ENCODE measurements at places on chromosomes 2 and 18.

GRCh38 chr18:59961070-59961469, 61.3 kb downstream of the PMAIP1 start:
- no peak for DNase-seq

- no peak for DNase-seq
Observed at GRCh38 chr2:238521870-238522269, 95.1 kb downstream of the ASB1 start.

DNA sequence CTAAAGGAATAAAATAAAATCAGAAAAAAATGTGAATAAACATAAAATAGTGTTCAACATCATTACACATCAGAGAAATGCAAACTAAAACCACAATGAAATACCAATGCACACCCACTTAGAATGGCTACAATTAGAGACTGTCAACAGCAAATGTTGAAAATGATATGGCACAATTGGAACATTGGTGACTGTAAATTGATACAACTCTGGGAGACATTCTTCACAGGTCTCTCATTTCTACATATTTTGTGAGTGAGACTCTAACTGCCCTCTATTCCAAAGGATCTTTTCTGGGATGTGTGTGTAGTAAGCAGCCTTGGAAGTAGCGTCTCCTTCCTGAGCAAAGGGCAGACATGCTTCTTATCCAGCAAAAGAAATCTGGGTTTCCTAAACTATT, 323.0 kb downstream of the FBXO15 start:
- DNase-seq = no peak

DNA sequence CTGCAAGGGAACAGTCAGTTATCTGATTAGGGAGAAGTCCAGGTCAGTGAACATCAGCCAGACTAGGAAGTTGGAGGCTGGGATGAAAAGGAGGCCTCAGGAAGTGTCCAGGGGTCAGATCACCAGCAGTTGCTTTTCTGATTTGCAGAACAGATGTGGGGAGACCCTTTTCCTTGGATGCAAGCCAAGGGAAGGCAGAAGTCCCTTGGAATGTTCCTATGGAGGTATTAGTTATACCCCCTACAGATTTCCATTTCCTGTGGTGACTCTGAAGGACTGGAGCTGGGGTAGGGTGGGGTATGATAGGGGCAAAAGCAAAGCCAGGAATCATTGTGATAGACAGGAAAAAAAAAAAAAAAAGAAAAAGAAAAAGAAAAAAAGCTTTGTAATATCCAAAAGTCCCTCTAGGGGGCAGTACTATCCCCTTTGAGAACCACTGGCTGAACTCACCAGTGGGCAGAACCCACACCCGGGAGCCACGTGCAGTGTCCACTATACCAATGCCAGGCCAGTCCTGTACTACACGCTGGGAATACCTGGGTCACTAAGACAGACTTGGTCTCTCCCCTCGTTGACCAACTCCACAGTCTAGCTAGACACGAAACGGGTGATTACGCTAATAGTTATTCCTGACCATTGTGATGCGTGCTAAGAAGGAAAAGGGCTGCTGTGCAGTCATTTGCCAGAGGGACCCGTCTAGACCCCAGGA, 7.4 kb downstream of the DYSF start:
- no peak for DNase-seq

DNA sequence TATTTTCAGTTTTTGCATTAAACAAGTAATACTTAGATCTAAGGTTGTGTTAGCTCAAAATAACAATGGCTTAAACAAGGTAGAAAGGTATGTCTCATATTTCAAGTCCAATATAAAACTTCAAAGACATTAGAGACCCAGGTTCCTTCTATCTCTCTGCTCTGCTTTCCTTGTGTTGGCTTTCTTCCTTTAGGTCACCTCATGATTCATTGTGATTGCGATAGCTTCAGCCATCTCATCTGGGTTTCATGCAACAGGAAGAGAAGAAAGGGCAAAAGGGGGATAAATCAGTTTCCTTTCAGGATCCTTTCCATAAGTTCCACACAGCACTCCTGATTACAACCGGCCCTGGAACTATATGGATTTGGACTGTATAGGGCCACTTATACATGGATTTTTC, 16.0 kb upstream of the TBR1 start:
- no peak for DNase-seq

DNA sequence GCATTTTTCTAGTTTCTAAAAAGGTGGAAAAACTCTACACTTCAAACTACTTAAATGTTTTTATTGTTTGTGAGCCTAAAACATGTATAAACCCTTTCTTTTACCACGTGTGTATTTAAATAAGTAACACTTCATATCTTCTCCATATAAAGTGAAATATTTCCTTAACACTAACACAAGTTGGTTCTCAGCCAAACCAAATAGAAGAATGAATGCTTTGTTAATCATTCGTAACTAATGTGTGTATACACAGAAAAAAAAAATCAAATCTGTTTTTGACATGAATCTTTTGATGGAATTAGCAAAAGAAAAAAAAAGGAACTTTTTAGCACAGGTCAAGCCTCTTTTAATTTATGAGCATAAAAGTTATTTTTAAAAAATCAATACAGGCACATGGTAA, 89.3 kb downstream of the EHBP1 start:
- no peak for DNase-seq

- no peak for DNase-seq
Observed at GRCh38 chr2:238998801-238999200, 150.9 kb downstream of the TWIST2 start.

DNA sequence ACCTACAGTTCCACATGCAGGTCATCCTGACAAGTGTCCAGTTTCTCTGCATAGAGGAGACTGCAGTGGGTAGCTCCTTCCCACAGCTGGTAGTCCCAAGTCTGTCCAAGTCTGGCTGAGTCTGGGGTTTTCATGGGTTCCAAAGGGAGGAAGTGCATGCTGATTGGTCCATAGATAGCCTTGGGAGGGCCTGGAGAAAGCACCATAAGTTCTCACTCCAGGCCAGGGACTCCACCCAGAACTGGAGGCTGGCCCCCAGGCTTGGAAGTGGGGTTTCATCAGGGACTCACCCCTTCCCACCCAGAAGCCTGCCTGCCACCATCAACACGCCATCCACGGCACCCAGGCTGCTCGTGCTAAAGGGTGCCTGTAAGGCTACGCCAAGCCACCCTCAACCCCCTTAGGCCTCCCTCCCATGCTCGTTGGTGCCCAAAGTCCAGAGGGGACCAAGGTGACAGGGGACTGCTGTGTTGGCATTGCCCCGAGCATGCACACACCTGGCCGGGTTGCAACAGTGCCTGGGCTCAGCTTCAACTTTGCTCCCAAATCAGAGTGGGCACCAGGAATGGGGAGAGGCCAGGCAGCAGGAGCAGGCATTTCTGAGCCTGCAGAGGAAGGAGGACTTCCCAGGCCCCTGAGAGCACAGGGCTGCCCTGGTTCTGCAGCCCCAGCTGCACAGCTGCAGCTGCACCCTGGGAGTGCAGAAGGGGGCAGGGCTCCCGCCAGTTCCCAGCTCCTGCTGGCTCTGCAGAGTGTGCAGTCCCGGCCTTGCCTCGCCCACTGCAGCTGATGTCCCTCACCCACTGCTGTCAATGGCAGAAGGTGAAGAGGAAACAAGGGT, 116.5 kb upstream of the MAP2 start:
- no peak for DNase-seq

DNA sequence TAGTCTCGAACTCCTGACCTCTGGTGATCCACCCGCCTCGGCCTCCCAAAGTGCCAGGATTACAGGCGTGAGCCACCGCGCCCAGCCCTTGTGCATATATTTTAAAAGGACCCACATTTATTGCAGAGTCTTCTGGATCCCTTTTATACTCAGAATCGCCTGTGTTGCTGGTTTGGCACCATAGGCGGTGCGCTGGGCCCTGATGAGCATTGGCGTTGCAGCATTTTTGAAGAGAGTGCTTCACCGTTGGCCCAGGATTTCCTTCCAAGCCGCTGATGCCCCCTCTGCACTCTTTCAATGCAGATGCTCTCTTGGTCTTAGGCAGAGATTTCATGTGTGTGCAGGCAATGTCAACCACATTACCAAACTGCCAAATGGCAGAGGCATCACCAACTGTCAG, 13.5 kb upstream of the TFCP2L1 start:
- DNase-seq = no peak

GRCh38 chr2:201806442-201807170, at the start of gene CDK15:
CDK15 (plus strand) TSS chr2:201806537; CDS start chr2:201806665, 128 bp downstream.
- no peak for DNase-seq

- DNase-seq = no peak
Observed at GRCh38 chr2:6999211-6999877, 82.1 kb downstream of the RNF144A start.

DNA sequence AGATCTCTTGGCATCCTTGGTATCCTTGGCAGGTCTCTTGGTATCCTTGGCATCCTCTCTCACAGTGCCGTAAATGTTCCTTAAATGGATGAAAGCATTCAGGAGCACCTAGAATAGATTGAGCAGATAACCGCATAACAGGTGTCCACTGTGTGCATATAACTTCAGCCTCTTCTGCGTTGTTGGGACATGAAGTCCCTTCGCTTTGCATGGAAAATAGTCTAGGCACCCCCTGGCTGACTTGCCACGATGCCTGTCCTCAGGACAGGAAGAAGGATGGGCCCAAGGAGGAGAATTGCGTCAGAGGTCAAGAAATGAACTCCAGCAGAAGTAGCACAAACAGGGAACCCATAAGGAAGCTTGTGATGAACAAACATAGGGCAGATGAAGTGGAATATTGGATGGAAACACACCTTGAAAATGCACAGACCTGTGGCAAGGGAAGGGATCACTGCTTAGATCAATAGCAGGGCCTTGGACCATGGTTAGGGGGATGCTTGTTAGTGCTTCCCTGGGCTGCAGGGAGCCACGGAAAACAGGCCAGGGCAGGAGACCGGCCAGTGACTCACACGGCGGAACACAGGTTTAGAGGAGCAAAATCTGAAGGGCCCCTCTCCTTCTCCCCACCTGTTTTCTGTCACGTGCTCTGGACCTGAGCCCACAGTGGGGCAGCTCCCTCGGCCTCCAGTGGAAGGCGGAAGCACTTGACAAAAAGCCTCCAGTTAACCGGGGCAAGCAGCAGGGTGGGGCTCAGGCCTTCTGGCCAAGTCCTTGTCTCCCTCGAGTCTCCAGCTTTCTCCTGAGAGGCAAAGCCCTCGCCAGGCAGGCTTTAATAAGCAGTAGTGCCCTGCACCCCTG, 99.2 kb upstream of the ASAP2 start:
- DNase-seq = no peak

DNA sequence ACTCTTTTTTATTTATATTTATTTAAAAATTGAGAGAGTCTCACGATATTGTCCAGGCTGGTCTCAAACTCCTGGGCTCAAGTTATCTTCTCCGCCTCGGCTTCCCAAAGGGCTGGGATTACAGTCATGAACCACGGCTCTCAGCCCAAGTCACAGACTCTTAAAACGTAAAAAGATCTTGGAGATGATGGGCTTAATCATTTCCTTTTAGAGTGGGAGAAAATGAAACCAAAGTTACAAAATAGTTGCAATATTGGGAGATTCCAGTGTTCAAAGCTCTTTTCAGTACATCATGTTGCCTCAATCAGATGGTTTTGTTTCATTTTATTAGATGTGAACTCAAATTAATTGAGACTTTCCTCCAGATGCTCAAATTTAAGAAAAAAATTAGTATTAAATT, 151.4 kb upstream of the XPO1 start:
- no peak for DNase-seq

DNA sequence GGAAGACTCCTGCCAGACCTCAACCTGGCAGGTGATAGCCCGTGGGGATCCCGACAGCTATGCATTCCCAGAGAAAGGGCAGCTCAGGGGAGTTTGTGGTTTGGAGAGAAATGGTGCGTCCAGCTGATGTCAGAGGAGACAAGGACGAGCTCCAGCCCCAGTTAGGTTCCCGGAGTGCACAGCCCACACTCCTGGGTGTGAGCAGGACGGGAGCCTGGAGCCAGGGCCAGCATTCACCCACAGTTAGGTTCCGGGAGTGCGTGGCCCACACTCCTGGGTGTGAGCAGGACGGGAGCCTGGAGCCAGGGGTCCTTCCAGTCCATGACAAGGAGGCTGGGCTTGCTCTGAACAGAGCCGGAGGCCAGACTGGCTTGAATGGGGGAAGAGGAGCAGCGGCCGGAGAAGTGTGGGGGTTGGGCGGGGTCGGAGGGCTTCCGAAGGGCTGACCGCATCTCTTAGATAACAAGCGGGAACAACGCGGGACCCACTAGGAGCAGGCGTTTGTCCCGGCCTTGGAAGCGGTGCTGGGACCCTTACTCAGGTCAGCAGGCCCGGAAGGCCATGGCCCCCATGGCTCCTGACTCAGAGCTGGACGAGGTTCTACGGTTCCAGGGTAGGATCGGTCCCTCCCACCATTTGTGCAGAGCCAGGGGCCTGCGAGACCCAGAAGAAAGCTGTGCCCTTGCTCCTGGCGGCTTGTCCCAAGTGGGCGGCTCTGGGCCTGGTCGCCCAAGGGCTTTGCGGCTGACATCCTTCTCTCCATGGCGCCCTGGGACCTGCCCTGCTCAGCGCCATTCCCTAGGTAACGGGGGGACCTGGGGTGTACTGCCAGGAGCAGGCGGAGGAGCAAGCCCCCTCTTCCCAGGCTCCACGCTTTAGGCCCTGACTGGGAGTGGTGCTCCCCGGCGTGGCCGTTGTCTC, 185.6 kb downstream of the RTP5 start:
- DNase-seq = no peak

GRCh38 chr2:10884574-10884975, 27.2 kb upstream of the KCNF1 start:
- DNase-seq = no peak

DNA sequence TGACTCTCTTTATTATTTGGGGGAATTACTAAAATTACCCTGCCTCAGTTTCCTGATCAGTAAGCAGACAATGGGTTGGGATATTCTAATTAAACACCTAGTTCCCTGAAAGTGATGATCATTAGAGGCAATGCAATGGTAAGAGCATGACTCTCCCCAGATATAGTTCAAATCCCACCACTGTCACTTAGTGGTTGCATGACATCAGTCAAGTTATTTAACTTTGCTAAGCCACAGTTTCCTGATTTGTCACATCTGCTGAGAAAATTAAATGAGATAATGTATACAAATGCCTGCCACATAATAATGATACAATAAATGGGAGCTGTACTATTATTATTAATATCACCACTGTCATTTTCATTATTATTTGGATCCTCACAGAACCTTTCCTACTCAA, 29.9 kb downstream of the ZEB2 start:
- DNase-seq = no peak

- no peak for DNase-seq
Observed at GRCh38 chr2:38417745-38418689, 40.9 kb upstream of the ATL2 start.

GRCh38 chr2:98558852-98559530, 49.3 kb downstream of the COA5 start:
- DNase-seq = no peak

DNA sequence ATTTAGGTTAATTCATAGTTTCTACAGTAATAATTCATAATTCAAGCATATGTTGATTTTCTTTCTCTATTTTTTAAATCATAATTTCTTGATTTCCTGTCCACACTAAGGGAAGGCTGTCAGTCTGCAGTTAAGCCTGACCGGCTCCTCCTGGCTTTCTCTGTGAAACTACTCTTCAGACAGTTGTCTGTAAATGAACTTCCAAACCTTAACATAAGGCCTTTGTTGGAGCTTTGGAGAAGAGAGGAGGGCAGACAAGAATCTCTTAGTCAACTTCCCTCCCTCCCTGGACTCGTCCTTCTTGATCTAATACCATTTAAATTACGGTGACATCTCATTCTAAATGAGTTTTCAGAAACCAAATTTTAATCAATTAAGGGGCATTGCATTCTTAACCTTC, 404.1 kb upstream of the ST6GAL2 start:
- DNase-seq = no peak
